Activated CD8-positive, alpha-beta T cell treated with anti-CD3 and anti-CD28 coated beads for 36 hours (primary cell): ENCODE measurements at places on chromosomes 6 and 20. TPM values are rescaled to one million over a fixed set of nuclear protein-coding genes. Genes with fewer than 3 reads are reported as not detected.

ZDHHC14 gene
- total RNA-seq = 2.5 TPM

ID4 gene
- total RNA-seq = not detected

PTK6 gene
- 0.18 TPM for total RNA-seq

C6orf15 gene
- total RNA-seq = not detected

BPIFB4 gene
- not detected for total RNA-seq

HLA-DRA gene
- 9.2 TPM for total RNA-seq
